ENCODE measurements at places on chromosomes 6 and 20.

DNA sequence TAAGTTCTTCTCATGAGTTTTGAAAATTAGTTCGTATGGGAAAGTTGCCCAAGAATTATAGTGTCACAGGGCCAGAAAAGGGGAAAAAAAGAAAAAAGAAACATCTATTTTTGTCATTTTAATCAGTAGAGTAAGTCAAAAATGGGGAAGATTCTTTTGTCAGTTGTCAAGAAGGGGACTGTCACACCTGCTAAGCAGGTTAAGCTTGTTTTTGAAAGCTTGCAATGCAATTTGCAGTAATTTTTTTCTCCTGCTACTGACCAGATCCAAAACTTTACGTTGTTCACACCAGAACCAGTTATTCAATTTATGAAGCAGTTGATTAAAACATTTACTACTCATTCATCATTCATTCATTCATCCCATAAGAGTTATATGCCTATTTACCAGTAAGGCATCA lies 171.4 kb downstream of the SOX4 start:
- no peak for DNase-seq

DNA sequence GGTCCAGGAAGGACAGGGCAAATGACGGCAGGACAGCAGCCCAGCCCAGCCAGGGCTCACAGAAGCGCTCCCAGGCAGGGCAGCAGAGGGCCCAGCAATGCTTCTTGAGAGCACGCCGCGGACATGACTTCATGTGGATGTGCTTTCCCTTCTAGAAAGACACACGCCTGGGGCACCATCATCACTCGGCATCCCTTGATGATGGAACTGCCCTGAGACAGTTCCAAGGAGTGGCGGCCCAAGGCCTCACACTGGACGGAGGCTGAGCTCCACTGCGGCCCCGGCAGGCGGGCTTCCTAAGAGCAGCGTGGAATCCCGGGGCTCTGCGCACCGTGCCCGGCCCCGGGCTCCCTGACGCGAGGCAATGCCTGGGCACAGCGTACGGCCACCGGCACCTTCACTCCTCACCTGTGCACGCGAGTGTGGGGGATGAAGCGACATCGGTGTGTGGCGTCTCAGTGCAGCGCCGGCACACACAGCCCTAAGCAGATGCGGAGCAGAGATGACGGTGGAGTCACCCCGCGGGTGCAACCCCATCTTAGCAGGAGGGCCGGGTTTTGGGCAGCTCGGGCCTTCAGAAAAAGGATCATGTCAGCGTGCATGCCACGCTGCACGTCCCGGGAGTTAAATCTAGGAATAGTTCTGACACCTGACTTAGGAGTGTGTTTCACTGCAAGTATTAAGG lies 86.6 kb downstream of the THBS2 start:
- DNase-seq = no peak

- DNase-seq = no peak
Observed at GRCh38 chr6:106974336-106974998, at the start of gene CD24. CD24 (minus strand) TSS chr6:106974729; CDS start chr6:106974646, 83 bp downstream.

- DNase-seq = no peak
Observed at GRCh38 chr20:17559338-17559737, 10.5 kb upstream of the DSTN start.

DNA sequence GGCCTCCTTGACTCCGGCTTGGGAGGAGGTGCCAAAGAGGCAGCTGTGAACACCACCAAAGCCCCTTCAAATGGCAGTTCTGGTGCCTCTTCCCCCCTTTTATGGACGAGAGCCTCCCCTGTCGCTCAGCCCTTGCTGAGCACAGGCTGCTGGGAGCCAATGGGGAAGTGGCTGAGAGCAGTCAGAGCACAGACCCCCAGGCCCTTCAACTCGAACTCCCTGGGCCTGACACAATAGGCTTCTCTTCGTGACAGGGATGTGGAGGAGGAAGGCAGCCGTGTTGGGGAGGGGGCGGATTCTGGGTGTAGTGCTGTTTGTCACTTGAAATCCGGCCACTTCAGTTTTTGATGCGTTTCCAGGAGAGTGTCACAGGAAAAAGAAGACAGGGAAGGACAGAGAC lies at the start of gene PDYN:
TSS of gene PDYN (minus strand) at position 73 of the 400 bp plus-strand sequence. CDS start 10,974 bp downstream, outside the sequence.
- DNase-seq = no peak

DNA sequence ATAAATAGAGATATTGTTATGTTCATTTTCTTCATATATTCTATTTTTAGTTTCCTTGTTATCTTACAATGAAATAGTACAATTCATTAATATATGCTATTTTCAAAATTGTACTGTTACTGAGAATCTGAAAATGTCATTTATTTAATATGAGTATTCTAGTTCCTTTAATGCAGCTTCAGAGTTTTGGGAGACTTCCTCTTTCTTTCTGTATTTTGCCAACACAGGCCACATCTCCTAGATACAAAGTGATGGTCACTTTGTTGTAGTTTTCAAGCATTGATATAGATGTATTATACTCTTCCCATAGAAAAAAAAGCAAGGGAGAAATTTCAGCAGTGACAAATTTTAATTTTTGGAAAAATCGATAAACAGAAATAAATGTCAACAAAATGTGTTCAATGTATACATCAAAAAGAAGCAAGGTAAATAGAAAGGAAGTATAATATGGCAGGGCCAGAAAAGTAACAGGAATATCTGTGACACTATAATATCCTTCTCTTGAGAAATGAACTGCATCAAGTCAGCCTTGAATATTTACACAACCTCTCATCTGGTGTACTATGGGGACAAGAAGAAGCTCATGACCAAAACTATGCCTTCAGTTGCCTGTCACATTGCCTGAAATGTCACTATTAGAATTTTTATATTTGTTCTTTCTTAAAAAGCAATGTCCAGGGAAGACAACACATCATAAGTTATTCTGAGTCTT lies 396.0 kb downstream of the TBC1D32 start:
- DNase-seq = no peak

Measured in activated T-helper 1 cell treated with anti-CD3 and anti-CD28 coated beads, Interleukin-2, amount 50 U/mL, for 16 hours (primary cell).